ENCODE measurements at places on chromosomes 3 and 15.

- no peak for DNase-seq
These were observed 117.1 kb upstream of the MRPS22 start for GRCh38 chr3:139226731-139227130.

DNA sequence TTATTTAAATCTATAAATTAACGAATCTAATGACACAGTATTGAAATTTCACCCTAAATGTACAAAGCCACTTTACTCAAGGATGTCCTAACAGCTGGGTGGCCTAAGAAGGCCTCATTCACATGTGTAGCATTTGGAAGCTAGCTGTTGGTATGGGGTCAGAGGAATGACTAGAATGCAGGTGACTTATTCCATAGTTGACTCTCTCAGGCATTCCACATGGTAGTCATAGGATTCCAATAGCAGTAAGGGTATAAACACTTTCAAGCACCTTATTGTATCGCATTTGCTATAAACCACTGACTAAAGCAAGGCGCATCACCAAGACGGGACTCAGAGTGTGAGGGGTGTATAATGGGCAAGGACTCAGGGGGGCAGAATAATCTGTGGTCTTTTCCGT lies 294.8 kb upstream of the EPHA3 start:
- DNase-seq = no peak

GRCh38 chr3:131933665-131934064 lies 101.1 kb downstream of the CPNE4 start:
- DNase-seq = no peak

GRCh38 chr3:142889212-142890014 lies 530 bp upstream of the PCOLCE2 start:
- no peak for DNase-seq

DNA sequence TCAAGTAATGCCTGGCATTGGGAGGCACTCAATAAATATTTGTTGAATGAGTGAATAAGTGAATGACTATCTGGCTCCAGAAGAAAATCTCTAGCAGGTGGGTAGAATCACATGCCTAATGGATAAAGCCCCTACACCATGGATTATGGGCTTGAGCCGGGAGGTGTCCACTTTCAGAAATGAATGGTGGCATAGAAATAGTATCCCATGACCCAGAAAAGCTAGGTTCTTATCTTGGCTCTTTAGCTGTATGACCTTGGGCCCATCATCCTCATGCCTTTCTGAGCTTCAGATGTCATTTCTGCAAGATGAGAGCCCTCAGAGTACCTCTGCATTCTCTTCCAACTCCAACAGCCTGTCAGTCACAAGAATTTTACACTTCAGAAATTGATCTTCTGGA lies 37.3 kb upstream of the TNIK start:
- no peak for DNase-seq

DNA sequence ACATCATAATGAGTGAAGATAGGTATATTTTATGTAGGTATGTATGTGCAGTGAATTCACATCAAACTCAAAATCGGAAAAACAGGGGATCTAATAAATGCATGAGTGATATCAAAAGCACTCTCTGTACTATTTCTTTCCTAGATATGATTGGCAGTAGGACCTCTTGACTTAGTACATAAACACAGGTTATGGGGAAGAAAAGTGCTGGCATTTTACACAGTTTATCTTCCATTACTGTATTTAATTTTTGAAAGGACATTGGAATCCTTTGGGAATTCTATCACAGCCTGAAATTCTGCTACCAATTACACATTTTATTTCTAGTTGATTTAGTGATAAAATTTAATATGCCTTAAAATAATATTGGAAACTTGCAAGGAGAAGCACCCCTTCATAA lies 470.5 kb upstream of the ONECUT1 start:
- no peak for DNase-seq

DNA sequence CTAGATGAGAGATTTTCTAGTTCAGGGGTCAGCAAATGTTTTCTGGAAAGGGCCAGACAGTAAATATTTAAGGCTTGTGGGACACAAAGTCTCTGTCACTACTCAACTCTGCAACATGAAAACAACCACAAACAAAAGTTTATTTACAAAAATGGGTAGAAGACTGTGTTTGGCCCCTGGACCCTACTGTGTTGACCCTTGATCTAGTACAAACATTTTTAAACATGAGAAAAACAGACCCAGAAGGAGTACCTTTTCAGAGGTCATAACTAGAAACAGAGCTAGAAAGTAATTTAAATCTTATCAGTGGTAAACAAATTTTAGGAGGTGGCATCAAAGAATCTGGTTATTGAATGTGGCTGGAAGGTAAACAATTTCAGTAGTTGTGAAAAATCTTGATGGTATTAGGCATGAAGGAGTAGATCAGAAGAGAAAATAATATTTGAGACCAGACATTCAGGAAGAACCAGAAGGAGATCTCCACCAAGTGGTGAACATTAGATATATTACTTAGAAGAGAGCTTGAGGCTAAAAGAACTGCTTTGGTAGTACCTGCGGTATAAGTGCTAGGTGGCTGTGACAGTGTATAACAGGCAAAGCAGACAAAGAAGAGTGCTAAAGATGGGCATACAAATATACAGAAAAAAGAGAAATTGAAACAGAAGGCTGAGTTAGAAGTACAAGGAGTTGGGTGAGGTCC lies 101.7 kb downstream of the NR1I2 start:
- DNase-seq = peak; percentile 7

DNA sequence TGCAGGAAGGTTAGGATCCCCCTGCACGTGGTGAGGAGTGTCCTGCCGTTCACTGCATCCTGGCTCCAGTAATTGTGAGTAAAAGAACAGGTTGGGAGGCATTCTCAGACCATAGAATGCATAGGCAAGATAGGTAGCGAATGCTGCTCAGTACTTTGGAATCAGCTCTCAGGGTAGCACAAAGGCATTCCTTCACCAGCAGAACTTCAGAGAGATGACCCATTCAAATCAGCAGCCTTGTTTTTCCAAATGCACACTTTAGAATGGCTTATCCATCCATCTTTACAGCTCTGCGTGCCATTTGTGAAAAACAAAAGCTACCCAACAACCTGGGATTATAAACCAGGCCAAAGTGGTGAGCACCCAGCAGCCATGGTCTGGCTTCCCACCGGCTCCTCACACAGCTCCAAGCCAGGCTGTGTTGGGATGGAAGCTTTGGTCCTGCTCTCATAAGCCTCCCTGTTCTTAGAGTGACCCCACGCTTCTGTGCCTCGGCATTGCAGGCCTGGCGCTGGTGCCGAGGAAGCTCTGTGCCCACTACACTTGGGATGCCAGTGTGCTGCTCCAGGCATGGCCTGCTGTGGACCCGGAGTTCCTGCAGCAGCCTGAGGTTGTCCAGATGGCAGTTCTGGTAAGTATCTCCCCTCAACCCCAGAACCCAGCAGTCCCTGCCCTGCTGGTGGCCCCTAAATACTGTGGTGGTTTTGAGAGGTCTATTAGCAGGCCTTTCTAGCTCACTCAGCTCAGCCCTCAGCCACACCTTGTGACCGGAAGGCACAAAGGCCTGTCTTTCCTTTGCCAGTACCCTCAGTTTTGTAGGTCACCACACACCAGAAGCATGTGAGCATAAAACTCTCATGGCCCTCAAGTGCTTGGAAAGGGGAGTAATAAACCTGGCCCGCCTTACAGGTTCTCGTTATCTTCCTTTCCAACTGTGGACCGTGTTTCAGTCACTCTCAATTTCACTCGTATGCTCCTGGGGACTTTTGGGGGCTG lies 52.9 kb upstream of the LIMD1 start:
- no peak for DNase-seq

All from RKO (cell line).